ENCODE measurements at places on chromosomes 16 and 17.

DNA sequence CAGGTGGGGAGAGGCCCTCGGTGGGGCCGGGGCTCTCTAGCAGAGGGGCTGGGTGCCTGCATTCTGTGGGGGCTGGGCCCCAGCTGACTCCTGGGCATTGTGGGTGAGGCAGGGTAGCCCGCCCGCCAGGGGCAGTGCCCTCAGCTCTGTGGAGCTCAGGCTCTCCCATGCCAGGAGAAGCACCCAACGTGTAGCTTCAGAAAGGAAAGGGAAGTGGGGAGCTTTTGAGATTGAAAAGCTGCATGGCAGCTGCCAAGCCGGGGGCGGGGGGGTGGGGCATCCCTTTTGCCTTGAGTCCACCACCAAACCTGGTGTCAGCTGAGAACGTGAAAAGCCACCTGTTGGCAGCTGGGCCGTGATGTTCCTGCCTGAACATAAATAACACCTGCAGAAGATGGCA lies 192.1 kb upstream of the CIBAR2 start:
- DNase-seq, result no peak

GRCh38 chr17:57524839-57525568 lies 220.1 kb downstream of the CCDC182 start:
- no peak for DNase-seq

GRCh38 chr16:69346683-69347082 lies 4.9 kb downstream of the TMED6 start:
- DNase-seq, result no peak

- no peak for DNase-seq
Measured at GRCh38 chr16:25834101-25834500, 142.3 kb downstream of the HS3ST4 start.

- DNase-seq, result peak; percentile 54
Measured at GRCh38 chr16:67277294-67277998, 1.9 kb upstream of the PLEKHG4 start.

GRCh38 chr16:3022684-3023414 lies 893 bp downstream of the HCFC1R1 start:
- peak; percentile 60 for DNase-seq

DNA sequence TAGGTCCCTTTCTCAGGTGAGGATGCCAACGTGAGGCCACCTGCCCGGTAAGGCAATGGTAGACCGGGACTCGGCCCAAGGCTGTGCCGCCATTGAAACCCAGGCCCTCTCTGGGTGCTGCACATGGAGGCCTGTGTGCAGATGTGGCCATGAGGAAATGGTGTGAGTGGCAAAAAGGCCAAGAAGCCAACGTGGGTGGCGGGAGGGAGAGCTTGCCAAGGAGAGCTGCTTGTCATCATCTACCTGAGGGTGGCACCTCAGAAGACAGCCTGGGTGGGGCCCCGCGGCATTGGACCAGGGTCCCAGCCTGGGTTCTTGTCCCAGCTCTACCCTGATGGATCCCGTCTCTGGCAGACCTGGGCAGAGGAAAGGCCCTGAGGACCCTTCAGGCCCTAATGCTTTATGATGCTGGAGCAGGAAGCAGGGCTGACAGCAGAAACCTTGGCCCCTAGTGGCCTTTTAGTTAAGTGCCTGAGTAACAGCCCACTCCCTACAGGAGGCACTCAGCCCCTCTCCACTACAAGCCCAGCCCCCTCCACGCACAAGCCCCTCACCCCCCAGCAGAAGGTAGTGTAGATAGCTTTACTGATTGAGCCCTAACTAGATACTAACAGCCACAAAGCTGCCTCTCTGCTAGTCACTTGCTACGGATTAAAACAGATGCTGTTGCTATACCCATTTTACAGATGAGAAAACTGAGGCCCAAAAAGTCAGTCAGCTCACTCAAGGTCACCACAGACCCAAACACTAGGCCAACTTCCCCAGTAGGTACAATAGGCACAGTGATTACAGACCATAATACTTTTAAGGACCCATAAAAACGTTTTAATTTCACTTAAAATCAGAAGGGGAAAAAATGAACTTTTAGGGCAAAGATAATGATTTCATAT lies 26.2 kb upstream of the KIFC3 start:
- no peak for DNase-seq

GRCh38 chr17:18951941-18952842 lies at the start of gene SLC5A10:
Gene SLC5A10, plus strand, starts transcription at chr17:18952165. Its CDS starts 41 bp downstream, at chr17:18952206.
- DNase-seq, result no peak

GRCh38 chr16:10660950-10661635 lies 33.6 kb downstream of the TEKT5 start:
- no peak for DNase-seq

DNA sequence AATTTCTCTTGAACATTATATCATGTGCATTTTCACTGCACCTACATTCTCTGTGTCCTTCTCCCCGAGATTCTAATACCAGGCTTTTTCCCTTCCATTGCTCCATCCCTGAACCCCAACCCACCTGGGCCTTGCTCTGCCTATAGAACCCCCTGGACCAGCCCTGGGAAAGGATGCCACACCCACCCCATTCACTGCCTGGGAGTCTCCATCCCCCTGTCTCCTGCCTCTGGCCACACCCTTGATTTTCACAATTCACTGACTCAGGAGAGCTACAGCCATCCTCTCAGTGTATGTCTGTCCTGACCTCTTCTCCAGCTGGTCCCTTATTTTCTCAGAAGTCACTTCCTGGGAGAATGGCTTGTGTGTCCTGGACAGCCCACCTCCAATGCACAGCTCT lies 27.9 kb upstream of the NGFR start:
- DNase-seq, result no peak

DNA sequence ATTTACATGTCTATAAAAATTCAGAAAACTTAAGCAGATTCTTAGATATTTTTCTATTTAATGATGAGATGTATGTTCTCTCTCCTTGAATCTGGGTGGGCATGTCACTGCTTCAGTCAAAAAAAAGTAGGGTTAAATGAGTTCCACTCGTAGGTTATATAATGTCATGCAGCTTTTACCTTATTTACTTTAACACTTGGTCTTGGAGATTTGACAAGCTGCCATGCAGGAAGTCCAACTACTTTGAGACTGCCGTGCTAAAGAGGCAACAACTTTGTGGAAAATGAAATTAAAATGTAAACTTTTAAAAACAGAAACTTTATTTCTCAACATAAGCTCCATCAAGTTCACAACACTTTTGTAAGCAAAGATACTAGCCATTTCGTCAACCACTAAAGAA lies 1336.0 kb upstream of the CDH8 start:
- DNase-seq, result no peak

- DNase-seq, result no peak
Measured at GRCh38 chr17:34283571-34283970, 2.0 kb upstream of the CCL11 start.

GRCh38 chr16:70380919-70381603 lies 34.4 kb downstream of the DDX19A start:
- peak; percentile 97 for DNase-seq

- no peak for DNase-seq
Measured at GRCh38 chr17:48754500-48755261, 26.1 kb upstream of the HOXB13 start.

- no peak for DNase-seq
Measured at GRCh38 chr17:48254896-48255295, 147.3 kb downstream of the SNX11 start.

DNA sequence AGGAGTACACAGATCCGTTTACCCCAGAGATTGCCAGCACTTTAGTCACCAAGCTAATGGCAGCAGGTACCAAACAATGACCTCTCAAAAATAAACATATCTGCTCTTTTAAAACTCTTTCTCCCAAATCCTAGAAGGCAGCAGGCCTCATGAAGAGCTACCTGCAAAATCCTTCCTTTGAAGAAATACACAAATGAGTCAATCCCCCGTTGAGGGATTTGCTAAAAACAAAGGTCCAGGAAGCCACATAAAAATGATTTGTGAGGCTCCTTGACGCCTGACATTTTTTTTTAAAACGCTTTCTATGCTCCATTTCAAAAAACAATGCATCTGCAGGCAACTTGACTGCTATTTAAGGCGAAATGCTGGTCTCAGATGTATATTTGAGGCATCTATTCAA lies 58.2 kb downstream of the NACA2 start:
- no peak for DNase-seq

GRCh38 chr17:81403671-81404534 lies 8.6 kb downstream of the BAHCC1 start:
- no peak for DNase-seq

DNA sequence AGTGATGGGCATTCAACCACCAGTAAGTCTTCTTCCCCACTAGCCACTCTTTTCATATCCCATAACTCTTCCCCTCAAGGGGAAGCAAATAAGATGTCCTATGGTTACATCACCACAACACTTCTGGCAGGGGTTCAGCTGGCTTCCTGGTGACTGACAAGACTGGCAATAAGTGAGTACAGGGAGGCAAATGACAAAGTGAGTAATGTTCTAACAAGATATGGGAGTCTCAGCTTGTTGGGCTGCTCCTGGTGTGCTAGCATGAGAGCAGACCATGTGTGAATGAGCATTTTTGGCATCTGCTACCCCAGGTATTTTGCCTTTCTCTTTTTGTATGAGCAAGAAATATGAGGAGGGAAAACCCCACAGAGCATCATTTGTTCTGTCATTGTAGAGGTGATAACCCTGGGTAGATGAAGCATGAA lies 9.9 kb downstream of the TMIGD1 start:
- DNase-seq, result peak; percentile 48

- no peak for DNase-seq
Measured at GRCh38 chr17:7380855-7381683, at the start of gene TNK1. Gene TNK1, plus strand, starts transcription at chr17:7381089. Its CDS starts 1,838 bp downstream, at chr17:7382927.

- no peak for DNase-seq
Measured at GRCh38 chr17:73279704-73280103, 18.0 kb upstream of the CPSF4L start.

DNA sequence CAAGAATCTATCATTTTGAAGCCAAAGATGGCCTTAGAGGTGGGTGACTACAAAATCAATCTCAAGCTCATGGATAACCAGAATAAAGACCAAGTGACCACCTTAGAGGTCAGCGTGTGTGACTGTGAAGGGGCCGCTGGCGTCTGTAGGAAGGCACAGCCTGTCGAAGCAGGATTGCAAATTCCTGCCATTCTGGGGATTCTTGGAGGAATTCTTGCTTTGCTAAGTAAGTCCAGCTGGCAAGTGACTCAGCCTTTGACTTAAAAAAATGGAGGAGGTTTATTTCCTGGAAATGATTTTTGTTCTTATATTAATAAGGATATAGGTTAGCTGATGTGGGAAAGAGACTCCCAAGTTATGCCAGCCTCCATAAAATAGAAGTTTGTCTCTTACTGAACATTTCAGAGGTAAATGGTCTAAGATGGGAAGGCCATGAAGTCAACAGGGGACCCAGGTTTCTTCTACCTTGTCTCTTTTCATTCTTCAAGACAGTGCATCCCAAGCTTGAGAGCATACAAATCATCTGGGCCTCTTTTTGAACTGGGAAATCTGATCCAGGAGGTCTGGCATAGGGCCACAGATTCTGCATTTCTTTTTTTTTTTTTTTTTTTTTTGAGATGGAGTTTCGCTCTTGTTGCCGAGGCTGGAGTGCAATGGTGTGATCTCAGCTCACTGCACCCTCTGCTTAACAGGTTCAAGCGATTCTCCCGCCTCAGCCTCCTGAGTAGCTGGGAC lies 19.8 kb upstream of the TANGO6 start:
- DNase-seq, result no peak

DNA sequence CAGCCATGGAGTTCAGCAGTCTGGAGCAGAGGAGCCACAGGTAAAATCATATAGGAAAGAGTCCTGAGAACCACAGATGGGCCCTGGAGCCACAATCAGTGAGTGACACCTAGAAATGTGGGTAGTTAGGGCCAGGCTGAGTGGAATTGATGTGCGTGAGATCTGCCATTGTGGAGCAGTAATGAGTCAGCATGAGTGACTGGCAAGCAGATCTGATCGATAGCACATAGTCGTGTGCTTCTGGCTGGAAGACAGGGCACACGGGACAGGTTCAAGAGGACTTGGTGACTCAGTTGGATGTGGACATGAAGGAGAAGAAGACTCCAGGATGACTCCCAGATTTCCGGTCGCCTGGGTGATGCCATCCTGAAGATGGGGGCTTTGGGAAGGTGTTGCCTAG lies 12.3 kb downstream of the ADORA2B start:
- peak; percentile 61 for DNase-seq

- DNase-seq, result peak; percentile 75
Measured at GRCh38 chr17:64306850-64307463, 43.9 kb upstream of the TEX2 start.

- no peak for DNase-seq
Measured at GRCh38 chr17:55334285-55334684, 69.5 kb downstream of the HLF start.
